AG09319 (cell line): ENCODE measurements at places on chromosomes 6 and 20.

DNA sequence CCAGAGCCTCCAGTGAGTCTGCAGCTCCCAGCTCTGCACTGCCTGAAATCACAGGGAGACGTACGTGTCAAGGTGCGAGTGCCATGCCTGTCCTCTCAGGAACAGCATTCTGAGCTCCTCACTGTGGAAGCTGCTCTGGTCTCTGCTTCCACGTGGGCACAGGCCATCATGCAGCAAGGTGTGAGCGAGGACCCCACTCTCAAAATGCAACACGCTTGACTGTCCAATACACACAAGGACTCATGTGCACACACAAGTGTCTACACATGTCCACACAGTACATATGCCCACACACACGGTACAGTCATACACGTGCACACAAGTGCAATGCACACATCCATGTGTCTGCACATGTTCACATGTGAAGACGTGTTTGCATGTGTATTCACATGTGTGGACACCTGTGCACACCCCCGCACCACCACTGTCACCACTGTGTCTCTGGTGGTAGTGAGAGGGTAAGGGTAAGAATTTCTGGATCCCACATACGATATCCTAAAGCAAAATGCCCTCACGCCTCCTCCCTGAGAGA is 260.5 kb downstream of the DLL1 start:
- DNase-seq: no peak

DNA sequence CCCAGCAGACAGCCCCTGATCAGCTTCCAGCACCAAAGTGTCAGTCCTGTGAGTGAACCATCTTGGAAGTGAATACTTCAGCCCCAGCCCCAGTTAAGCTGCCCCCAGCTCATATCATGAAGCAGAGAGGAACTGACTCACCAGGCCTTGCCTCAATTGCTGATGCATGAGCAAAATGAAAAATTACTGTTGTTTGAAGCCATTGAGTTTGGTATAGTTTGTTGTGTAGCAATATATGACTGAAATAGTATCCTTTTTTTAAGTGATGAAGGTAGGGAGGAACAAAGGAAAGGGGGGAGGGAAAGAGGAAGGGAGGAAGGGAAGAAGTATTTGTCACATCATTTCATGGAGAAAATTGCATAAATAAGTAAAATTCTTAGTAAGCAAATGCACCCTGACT is 266.4 kb downstream of the MAFB start:
- no peak for DNase-seq

- DNase-seq: no peak
These were observed 48.1 kb downstream of the CHMP4B start for GRCh38 chr20:33859157-33859695.

DNA sequence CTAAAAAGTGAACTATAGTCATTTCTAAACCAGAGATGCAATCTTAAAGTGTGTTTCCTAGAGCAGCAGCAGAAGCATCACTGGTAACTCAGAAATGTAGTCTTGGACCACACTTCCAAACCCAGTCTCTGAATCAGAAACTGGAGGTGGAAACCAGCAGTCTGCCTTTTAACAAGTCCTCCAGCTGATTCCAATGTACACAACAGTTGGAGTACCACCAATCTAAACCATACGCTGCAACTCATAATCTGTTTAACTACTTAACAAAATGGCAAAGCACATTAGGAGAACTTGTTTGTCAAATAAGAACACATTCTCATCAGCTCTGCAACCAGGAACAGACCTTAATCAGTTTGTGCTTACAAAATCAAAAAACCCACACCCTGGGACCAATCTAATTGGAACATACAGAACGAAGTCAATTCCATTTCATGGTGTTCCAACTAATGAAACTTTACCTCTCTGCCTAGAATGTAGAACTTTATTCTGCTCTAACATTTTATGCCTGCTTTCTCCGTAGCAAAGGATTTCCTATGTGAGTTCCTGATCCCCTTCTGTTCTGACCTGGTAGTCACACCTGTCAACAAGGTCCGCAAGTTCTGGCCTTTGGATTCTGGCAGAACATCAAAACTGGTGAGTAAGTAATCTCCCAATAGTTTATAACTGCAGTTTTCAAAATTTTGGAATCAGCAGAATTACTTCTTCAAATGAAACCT is 390.4 kb downstream of the HTR1B start:
- no peak for DNase-seq

DNA sequence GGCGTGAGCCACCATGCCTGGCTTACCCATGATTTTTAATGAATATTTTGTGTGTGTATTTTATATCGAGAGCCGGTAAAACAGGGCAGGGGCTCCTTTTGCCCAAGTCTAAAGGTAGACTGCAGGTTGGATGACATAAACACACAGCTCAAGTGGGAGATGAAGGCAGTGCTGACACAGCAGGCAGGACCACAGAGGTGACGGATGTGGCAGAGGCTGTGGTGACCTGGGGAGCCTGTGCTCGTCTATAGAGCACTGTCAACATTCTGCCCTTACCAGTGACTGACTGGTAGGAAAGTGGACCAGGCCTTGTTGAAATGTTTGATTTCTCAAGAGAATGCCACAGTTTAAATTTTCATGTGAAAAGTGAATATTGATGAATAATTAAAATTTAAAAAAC is 137.5 kb downstream of the ZFP64 start:
- no peak for DNase-seq

DNA sequence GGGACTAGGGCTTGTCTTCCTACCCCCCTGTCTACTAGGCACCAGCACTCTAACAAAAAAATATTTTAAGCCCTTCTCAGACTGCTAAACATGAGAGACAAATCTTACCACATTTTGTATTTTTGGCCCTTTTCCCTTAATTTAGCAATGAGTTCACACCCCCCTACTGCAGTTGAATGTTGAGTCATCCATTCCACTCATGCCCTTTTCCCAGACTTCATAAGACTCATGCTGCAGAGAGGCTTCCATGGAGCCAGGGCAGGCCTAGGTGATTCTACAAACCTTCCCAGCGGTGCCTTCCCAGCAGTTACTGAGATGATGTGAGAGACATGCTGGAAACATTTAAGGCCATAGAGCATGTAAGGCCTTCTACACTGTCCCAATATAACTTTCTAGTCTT is 53.9 kb downstream of the PXDC1 start:
- DNase-seq: peak; percentile 78

- no peak for DNase-seq
These were observed 82.8 kb downstream of the GFRA4 start for GRCh38 chr20:3580412-3580811.

DNA sequence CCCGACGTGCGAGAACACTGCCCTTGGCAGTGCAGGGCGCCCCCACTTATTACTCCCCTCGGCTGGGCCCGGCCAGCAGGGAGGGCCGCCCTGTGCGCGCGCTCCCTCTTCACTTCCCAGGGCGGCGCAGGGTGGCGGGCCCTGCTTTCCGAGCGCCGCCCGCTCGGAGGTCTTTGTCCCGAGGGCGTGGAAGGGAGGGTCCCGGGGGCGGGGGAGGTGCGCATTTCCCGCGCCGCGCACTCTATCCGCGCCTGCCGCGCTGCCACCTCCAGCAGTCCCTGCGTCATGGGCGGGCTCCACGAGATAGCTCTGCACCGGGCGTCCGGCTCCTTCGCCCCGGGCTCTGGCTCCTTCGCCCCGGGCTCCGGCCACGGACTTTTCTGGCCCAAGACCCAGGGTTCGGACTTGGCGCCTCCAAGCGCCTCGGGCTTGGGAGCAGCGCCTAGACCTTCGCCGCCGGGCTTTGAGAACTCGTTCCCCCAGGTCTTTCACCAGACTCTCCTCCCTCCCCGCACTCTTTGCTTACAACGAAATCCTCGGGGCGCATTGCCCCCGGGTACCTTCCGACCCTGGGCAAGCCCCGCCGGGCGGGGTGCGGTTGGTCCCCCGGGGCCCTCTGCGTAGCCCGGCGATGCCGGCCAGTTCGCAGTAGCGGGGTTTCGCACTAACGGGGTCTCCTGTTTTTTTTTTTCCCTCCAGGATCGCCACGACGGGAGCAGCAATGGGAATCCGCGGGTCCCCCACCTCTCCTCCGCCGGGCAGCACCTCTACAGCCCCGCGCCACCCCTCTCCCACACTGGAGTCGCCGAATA is 1.6 kb downstream of the TFAP2C start:
- peak; percentile 10 for DNase-seq
